ENCODE measurements at places on chromosomes 12 and 14.

DNA sequence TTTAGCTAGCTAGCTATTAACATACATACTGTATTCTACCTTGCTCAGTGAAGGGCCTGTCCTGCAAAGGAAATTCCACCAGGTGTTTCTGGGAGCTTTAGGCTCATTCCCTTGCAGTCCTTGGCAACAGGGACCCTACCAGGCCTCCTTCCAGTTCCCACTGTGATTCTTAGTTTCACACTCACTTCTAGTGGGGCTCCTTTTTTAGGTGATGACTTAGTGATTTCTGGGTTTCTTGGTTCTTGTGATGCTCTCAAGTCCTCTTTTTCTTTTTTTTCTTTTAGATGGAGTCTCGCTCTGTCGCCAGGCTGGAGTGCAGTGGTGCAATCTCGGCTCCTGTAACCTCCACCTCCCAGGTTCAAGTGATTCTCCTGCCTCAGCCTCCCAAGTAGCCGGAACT lies 10.4 kb upstream of the STRN3 start:
- no peak for DNase-seq

DNA sequence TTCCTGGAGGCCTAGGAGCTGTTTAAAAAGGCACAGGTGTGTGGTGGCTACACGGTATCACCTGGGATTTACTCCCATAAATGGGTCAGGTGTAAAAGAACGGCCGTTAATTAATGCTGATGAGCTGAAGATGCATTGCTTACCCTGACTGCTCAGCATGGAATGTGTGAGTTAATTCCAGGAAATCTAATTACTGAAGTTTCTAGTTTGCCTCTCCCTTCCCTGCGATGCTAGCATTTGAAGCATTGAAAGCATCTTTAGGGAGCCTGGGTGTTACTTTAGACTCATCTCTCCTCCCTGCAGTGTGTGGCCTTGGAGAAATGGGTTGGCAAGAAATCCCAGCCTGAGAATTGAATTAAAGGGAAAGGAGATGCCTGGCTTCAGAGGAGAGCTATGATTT lies 415.9 kb downstream of the FUT8 start:
- no peak for DNase-seq

- no peak for DNase-seq
These were observed 976.4 kb downstream of the VRK1 start for GRCh38 chr14:97773598-97773997.

GRCh38 chr14:103128631-103129300 lies 5.5 kb downstream of the TNFAIP2 start:
- DNase-seq = no peak

DNA sequence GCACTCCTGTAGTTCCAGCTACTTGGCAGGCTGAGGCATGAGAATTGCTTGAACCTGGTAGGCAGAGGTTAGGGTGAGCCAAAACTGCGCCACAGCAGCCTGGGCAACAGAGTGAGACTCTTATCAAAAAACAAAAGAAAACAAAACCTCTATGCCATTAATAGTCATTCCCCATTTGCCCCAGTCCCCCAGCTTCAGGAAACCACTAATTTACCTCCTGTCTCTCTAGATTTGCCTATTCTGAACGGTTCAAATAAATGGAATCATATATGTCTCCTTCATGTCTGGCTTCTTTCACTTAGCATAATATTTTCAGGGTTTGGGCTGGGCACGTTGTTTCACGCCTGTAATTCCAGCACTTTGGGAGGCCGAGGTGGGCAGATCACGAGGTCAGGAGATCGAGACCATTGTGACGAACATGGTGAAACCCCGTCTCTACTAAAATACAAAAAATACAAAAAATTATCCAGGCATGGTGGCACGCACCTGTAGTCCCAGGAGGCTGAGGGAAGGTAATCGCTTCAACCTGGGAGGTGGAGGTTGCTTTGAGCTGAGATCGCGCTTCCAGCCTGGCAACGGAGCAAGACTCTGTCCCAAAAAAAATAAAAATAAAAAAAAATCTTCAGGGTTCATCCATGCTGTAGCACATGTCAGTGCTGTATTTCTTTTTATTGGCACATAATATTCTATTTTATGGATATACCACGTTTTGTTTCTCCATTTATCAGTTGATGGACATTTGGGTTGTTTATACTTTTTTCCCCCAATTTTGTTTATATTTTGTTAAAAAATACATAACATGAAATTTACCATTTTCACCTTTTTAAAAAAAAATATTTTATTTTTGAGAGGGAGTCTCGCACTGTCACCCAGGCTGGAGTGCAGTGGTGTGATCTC lies 31.9 kb downstream of the KNTC1 start:
- no peak for DNase-seq

GRCh38 chr14:30177781-30178180 lies 250.1 kb upstream of the PRKD1 start:
- no peak for DNase-seq

GRCh38 chr14:94471045-94471444 lies 5.0 kb downstream of the SERPINA9 start:
- no peak for DNase-seq

DNA sequence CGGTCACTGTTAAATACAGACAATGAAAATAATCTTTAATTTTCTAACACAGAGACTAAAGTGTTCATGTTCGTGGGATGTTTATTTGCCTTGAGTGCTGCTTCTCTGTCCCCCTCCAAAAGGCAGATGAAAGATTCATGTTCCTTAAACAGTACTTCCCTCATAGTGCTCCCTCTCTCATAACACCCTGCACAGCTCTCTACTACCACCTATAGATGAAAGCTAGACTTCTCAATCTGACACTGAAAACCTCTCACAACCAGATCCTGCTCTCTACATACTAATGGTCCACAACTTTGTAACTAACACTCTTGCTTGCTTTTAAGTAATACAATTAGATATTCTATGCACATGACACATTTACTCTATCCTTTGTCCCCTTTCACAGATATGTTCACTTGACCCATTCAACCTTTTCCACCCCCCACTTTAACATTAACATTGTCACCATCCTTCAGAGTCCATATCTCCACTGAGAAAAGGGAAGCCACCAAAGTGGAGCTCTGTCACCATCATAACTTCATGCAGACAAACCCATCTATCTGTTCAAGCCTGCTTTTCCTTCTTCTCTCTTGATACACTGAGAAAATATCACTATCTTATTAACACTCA lies 266.4 kb upstream of the USP15 start:
- peak; percentile 0 for DNase-seq

DNA sequence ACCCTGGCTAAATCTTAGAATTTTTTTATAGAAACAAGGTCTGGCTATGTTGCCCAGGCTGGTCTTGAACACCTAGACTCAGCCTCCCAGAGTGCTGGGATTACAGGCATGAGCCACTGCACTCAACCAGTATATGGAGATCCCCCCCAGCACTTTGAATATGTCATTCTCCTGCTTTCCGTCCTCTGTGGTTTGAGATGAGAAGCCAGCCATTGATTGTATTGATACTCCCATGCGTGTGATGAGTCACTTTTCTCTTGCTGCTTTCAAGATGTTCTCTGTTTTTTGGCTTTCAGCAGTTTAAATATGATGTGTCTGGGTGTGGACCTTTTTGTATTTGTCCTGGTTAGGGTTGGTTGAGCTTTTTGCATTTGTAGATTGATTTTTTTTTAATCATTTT lies 75.2 kb upstream of the DNM1L start:
- peak; percentile 59 for DNase-seq

- no peak for DNase-seq
These were observed 84.5 kb downstream of the CCDC88C start for GRCh38 chr14:91332986-91333649.

GRCh38 chr12:10708862-10709261 lies 14.3 kb downstream of the YBX3 start:
- DNase-seq = no peak

DNA sequence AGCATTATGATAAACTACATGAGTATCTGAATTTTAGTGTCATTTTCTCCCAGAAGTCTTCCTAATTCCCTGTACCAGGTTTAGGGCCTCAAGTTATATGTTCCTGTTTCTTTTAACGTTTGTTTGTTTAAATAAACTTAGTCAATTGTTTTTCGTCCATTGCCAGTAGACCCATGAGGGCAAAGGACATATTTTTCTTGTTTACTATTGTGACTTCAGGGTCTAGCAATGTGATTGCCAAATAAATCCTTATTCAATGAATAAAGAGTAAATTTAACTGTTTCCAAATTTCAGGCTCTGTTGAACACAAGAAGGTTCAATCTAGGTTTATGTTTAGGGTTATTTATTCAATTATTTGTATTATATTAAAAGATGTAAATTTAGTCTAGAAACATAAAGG lies 391.6 kb upstream of the MGAT4C start:
- DNase-seq = no peak

- peak; percentile 29 for DNase-seq
These were observed 18.0 kb upstream of the CRACR2A start for GRCh38 chr12:3770891-3771290.

GRCh38 chr14:103686831-103687485 lies 28.3 kb downstream of the XRCC3 start:
- no peak for DNase-seq

GRCh38 chr12:17030338-17030737 lies 424.4 kb upstream of the LMO3 start:
- DNase-seq = no peak

- no peak for DNase-seq
These were observed 37.1 kb upstream of the TC2N start for GRCh38 chr14:91904483-91904882.

DNA sequence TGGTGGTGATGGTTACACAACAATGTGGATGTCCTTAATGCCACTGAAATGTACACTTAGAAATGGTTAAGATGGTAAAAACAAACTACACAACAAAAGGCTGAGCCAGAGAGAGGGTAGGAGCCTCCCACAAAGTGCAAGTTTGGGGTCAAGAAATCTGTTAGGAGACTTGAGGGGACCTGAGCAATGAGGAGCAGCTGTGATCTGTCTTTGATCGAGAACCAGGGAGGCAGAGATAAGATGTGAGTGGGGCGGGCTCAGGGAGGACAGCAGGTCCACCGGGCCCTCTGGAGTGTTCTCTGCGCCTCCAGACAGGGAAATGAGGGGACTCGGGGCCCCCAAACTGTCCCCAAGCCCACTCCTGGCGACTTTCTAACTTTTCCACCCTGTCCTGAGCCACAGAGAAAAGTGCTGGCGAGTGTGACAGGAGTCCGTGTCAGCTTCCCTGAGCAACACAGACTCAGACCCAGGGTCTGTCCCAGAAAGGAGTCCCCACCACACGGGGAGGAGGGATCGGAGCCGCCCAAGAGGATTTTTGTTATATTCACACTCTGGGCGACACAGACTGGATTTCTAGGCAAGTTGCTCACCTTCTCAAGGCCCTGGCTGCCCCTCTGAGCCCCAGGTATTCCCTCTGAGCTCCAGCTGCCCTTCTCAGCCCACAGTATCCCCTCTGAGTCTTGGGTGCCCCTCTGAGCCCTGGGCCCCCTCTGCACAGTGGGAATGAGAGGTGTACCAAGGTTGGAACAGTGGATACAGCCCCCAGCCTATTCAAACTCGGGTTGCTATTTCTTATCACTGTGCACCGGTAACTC lies 11.5 kb upstream of the SCARB1 start:
- no peak for DNase-seq

GRCh38 chr14:75702616-75703261 lies 41.7 kb downstream of the TTLL5 start:
- no peak for DNase-seq

GRCh38 chr12:56146492-56147460 lies 5.6 kb upstream of the MYL6B start:
- no peak for DNase-seq

DNA sequence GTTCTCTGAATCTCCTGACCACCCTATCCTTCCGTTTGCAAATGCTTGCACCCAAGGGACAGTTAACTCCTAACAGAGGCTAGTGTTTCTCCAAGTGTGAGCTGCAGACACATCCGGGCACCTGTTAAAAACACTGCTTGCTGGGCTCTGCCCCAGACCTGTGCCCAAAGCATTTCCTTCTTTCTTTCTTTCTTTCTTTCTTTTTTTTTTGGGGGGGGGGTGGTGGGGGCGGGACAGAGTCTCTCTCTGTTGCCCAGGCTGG lies 42.5 kb downstream of the SPRING1 start:
- DNase-seq = no peak

GRCh38 chr12:51906430-51907082 lies 748 bp upstream of the ACVRL1 start:
- no peak for DNase-seq

GRCh38 chr12:13405961-13406703 lies 209.6 kb downstream of the EMP1 start:
- DNase-seq = no peak

DNA sequence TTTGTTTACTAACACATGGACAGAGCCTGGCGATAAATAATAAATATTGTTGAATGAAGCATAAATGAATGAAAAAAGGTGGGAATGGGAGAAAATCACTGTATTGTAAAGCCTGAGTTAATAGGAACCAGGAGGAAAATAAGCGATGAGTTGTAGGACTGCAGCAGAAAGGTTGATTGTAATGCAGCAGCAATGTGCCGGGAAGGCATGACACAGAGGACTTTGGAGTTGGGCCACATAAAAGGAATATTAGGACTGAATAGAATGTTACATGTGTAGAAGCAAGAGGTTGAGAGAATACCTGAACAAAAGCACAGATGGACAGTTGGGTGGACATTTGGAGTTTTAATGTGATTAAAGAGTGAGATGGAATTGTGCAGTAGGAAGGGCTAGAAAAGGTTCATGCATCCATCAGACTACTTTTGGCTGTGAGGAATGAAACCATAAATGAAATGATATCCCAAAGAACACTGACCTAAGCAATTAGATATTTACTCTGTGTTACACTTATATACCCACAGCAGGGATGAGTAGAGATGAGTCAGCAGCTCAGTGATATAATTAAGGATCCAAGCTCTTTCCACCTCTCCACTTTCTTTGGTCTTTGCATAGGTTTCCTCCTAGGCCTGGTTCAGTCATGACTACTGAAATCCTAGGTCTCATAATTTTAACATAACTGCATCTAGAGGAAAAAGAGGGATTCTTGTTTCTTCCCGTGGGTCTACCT lies 55.4 kb downstream of the CCER1 start:
- no peak for DNase-seq

GRCh38 chr14:59154373-59154772 lies 34.1 kb upstream of the DAAM1 start:
- no peak for DNase-seq

DNA sequence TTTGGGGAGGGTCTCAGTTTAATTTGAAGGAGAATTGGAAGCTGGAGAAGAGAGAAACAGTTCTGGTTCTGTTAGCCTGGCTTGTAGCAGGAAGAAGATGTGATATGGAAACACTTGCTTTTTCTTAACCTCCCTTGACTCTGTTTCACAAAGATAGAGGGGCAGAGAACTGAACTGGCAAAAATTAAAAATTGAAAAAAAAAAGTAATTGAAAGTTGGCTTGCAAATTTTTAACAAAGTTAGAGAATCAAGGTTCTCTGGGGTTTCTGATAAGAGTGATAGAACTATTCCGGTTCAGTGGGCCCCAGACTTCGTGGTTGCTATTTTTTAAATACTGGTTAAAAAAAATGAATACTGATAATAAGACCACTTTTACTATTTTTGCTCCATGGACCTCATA lies 2.8 kb downstream of the CRADD start:
- DNase-seq = no peak
